ENCODE measurements at places on chromosomes 5 and 9.

GRCh38 chr5:2802693-2803365 lies 51.4 kb upstream of the IRX2 start:
- H3K36me3 ChIP-seq: no peaks in the 10 kb centered on the region
- no peaks in the 10 kb centered on the region for H3K27me3 ChIP-seq
- H3K4me3 ChIP-seq: no peak overlapping the region
- DNase-seq: no peak

DNA sequence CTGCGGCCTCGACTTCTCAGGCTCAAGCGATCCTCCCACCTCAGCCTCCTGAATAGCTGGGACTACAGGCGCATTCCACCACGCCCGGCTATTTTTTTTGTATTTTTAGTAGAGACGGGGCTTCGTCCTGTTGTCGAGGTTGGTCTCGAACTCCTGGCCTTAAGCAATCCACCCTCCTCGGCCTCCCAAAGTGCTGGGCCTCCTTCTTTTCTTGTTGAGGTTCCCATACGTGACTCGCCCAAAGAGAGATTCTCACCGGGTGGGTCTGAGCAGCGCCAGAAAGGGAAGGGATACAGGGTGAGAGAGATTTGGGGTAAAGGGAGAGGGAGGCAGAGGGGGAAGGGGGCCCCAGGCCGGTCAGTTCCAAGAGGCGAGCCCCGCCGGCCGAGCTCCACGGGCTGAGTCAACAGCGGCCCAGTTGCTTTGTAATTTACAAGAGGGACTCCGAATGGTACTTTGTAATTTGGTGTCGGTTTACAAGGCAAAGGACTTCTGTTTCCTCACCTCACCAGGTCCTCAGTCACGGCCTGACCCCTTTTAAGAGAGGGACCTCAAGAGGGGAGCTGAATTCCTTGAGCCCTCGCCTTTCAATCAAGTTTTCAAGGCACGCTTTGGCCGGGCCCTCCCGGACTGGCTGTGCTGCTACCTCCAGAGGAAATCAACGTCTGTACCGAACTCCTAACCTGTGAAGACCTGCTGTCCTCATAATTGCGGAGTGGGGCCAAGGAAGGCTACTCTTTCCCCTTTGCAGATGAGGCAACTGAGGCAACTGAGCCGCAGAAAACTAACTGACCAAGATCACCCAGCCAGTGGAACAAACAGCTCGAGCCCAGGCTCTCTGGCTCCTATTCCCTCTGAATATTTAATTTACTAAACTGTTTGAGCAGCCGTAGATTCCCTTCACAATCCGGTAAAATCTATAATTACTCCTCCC lies 3.3 kb upstream of the DMRT2 start:
- peak overlapping the region; percentile 8 for H3K27ac ChIP-seq
- peaks cover 47% of the 10 kb centered on the region for H3K4me1 ChIP-seq
- peak overlapping the region; percentile 75 for H3K4me3 ChIP-seq
- peaks cover 9% of the 10 kb centered on the region for H3K36me3 ChIP-seq

GRCh38 chr5:621341-621761 lies 9.2 kb downstream of the CEP72 start:
- peaks cover 3% of the 10 kb centered on the region for H3K4me1 ChIP-seq
- H3K36me3 ChIP-seq: peaks cover 15% of the 10 kb centered on the region
- H3K27me3 ChIP-seq: no peaks in the 10 kb centered on the region
- DNase-seq: no peak
- H3K4me3 ChIP-seq: no peak overlapping the region
- H3K27ac ChIP-seq: no peak overlapping the region

DNA sequence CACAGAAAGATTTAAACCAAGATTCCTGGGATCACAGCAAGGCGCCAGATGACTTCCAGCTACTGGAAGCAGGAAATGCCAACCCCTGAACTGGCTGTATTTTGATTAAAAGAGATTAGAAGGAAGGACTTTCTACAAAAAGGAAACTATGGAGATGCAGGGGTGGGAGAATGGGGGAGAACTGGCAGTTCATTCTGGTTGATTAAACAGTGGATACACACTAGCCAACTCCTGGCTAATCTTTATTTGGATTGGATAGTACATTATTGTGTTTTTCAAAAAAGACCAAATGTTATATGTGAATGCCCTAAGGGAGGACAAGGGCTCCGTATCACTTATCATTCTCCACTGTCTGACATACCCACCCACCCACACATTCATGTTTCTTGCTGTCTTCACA lies 93.2 kb downstream of the CDO1 start:
- peaks cover 56% of the 10 kb centered on the region for H3K27me3 ChIP-seq
- peaks cover 2% of the 10 kb centered on the region for H3K4me1 ChIP-seq
- H3K4me3 ChIP-seq: no peak overlapping the region
- no peak overlapping the region for H3K27ac ChIP-seq
- H3K36me3 ChIP-seq: no peaks in the 10 kb centered on the region

DNA sequence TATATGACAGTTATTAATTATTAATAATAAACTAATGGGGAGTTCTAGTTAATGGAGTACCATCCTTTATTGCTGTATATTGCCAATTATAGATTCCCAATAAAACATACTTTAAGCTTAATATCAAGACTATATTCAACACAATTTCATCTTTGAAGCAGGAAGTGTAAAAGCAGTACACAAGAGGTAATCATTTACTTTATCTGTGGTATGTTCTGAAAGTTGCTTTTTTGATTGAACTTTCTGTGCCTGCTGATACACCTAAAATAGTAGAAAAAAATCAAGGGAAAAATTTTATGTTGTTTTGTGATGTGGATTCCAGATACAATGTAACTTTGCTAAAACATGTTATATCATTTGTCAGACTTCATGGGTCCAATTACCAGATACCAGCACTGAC lies 58.0 kb downstream of the ACO1 start:
- no peak for DNase-seq
- no peaks in the 10 kb centered on the region for H3K27me3 ChIP-seq
- no peak overlapping the region for H3K4me3 ChIP-seq
- peaks cover 30% of the 10 kb centered on the region for H3K36me3 ChIP-seq
- H3K27ac ChIP-seq: no peak overlapping the region

DNA sequence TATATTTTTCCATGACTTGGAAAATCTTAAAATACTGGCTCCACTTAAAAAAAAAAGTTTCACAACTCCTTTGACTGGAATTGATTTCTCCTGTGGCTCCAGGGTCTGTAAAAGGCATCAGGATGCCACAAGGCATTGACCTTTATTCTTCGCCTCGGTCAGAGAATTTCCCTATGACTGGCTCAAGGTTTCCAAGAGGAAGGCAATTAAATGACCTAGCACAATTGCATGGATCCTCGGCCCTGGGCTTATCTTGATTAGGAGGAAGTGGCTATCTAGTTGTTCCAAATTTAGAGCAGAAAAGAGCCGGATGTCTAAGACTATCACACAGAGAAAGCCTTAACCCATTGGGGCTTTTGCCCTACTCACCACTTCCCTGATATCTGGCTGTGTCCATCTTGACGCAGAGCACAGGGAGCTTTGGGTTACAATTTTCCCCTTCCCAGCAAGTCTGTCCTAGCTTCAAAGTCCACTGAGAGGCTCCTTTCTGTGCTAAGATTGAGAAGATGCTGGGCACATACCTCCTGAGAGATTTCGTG lies 56.9 kb upstream of the COL15A1 start:
- H3K36me3 ChIP-seq: no peaks in the 10 kb centered on the region
- no peak for DNase-seq
- H3K4me1 ChIP-seq: no peaks in the 10 kb centered on the region
- H3K27me3 ChIP-seq: peaks cover 33% of the 10 kb centered on the region
- no peak overlapping the region for H3K27ac ChIP-seq

GRCh38 chr9:11551106-11551505 lies 938.3 kb upstream of the PTPRD start:
- no peak overlapping the region for H3K27ac ChIP-seq
- H3K4me1 ChIP-seq: no peaks in the 10 kb centered on the region
- no peaks in the 10 kb centered on the region for H3K36me3 ChIP-seq
- H3K4me3 ChIP-seq: no peak overlapping the region
- H3K27me3 ChIP-seq: no peaks in the 10 kb centered on the region
- no peak for DNase-seq

GRCh38 chr9:91810286-91810905 lies 139.6 kb downstream of the ROR2 start:
- DNase-seq: no peak
- no peaks in the 10 kb centered on the region for H3K27me3 ChIP-seq
- no peaks in the 10 kb centered on the region for H3K36me3 ChIP-seq
- no peaks in the 10 kb centered on the region for H3K4me1 ChIP-seq
- no peak overlapping the region for H3K27ac ChIP-seq
- H3K4me3 ChIP-seq: no peak overlapping the region

GRCh38 chr9:3477236-3477834 lies 48.5 kb downstream of the RFX3 start:
- H3K4me1 ChIP-seq: peaks cover 63% of the 10 kb centered on the region
- peak overlapping the region; percentile 81 for H3K27ac ChIP-seq
- peaks cover 46% of the 10 kb centered on the region for H3K36me3 ChIP-seq
- no peak for DNase-seq
- no peaks in the 10 kb centered on the region for H3K27me3 ChIP-seq
- peak overlapping the region; percentile 60 for H3K4me3 ChIP-seq

DNA sequence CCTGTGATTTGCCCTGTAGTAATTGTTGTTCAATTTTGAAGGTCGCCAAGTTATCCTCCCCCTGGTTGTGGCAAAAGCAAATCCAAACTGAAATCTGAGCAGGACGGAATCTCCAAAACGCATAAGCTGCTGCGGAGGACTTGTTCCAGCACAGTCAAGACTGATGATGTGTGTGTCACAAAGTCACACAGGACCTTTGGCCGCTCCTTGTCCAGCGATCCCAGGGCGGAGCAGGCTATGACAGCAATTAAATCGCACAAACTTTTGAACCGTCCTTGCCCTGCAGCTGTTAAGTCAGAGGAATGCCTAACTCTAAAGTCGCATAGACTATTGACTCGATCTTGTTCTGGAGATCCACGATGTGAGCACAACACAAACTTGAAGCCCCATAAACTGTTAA lies 128.4 kb downstream of the PARP8 start:
- peaks cover 46% of the 10 kb centered on the region for H3K36me3 ChIP-seq
- no peaks in the 10 kb centered on the region for H3K27me3 ChIP-seq
- no peaks in the 10 kb centered on the region for H3K4me1 ChIP-seq
- no peak overlapping the region for H3K27ac ChIP-seq
- DNase-seq: no peak

GRCh38 chr5:133700251-133700650 lies 87.9 kb upstream of the FSTL4 start:
- no peak for DNase-seq
- no peak overlapping the region for H3K27ac ChIP-seq
- H3K27me3 ChIP-seq: no peaks in the 10 kb centered on the region
- H3K4me1 ChIP-seq: peaks cover 4% of the 10 kb centered on the region
- H3K36me3 ChIP-seq: no peaks in the 10 kb centered on the region
- H3K4me3 ChIP-seq: no peak overlapping the region

- no peak overlapping the region for H3K27ac ChIP-seq
- no peaks in the 10 kb centered on the region for H3K4me1 ChIP-seq
- no peaks in the 10 kb centered on the region for H3K27me3 ChIP-seq
- DNase-seq: no peak
- H3K4me3 ChIP-seq: no peak overlapping the region
These were observed 60.8 kb downstream of the WNK2 start for GRCh38 chr9:93244510-93245436.

- no peak for DNase-seq
- no peaks in the 10 kb centered on the region for H3K36me3 ChIP-seq
- H3K27me3 ChIP-seq: peaks cover 89% of the 10 kb centered on the region
- H3K4me3 ChIP-seq: no peak overlapping the region
These were observed 4.6 kb downstream of the ISL1 start for GRCh38 chr5:51387884-51388275.

DNA sequence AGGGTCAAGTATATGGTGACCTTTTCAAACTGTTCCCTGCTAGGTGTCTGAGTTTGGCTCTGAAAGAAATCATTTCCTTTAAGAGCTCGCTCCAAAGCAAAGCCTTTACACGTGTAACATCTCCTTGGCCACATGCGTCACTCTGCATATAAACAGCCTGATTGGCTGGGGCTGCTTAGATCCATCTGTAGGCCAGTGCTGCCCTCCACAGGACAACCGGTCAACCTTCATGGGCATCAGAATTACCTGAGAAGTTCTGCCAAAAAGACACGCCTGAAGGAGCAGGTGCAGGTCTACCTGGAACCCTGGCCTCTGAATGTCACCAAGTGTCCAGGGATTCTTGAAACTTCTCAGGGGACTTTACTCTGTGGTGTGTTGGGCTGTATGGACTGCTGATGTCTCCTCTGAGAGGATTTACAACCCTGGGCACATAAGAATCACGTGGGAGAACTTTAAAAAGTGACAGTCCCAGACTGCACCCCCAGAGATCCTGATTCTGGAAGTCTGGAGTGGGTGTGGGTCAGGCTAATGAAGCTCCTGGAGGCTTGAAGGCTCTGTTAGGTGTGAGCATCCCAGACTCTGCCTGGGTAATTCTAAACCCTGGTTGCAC lies 497.6 kb downstream of the GADD45G start:
- peak; percentile 77 for DNase-seq
- peaks cover 7% of the 10 kb centered on the region for H3K27me3 ChIP-seq
- H3K4me1 ChIP-seq: peaks cover 5% of the 10 kb centered on the region
- no peak overlapping the region for H3K4me3 ChIP-seq
- H3K27ac ChIP-seq: no peak overlapping the region

GRCh38 chr9:20041697-20042081 lies 252.9 kb upstream of the SLC24A2 start:
- no peaks in the 10 kb centered on the region for H3K27me3 ChIP-seq
- H3K36me3 ChIP-seq: no peaks in the 10 kb centered on the region
- peaks cover 25% of the 10 kb centered on the region for H3K4me1 ChIP-seq
- H3K27ac ChIP-seq: no peak overlapping the region

GRCh38 chr5:90902651-90903386 lies 344.2 kb downstream of the ADGRV1 start:
- peaks cover 7% of the 10 kb centered on the region for H3K4me1 ChIP-seq
- H3K27me3 ChIP-seq: no peaks in the 10 kb centered on the region
- H3K27ac ChIP-seq: no peak overlapping the region
- no peak overlapping the region for H3K4me3 ChIP-seq

DNA sequence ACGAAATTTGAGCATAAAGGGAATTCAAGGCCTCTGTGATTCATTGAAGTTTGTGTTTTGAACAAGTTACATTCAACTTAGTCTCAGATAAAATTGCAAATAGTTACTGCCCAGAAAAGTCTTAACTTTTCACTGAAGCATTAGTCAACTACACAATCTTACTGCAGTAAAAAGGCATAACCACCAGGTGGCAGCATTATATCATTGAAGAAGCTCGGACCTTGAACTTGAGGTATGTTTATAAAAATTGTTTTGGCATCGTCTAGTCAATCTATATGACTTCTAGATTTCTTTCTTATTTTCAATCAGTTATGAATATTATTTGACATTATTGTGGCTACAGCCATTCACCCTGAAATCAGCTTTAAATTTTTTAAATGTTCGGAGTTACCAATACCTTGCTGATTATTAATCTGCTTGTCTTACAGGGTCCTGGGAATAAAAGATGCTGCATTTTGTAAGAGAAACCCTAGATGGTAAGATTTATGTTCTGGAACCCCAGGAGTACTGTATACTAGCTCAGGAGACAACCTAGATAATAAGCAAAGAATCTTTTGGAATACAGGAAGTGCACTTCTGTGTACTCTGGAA lies 83.9 kb upstream of the GRAMD2B start:
- peaks cover 17% of the 10 kb centered on the region for H3K27me3 ChIP-seq
- peak; percentile 19 for DNase-seq
- no peak overlapping the region for H3K4me3 ChIP-seq
- no peak overlapping the region for H3K27ac ChIP-seq

DNA sequence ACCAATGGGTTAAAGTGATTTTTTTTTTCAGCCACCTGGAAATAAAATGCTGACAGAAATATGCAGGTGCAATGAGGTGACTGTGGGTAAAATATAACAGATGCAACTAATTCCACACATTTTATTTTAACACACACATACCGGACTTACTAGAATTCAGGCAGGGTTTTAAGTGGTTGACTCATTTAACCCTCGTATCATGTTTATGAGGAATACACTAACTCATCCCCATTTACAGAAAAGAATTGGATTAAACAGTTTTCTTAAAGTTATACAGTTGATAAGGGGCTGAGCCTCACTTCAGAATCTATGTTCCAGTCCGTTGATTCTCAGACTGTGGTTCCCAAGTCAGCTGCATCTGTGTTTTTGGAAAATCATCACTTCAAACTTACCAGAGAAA lies 207.5 kb downstream of the CHSY3 start:
- no peaks in the 10 kb centered on the region for H3K36me3 ChIP-seq
- H3K4me3 ChIP-seq: no peak overlapping the region
